ENCODE measurements at places on chromosomes 13 and 19.

GRCh38 chr19:3055741-3056416 is 6.4 kb downstream of the TLE5 start:
- DNase-seq = no peak

- no peak for DNase-seq
Measured at GRCh38 chr13:113839536-113840204, 24.2 kb downstream of the GAS6 start.

DNA sequence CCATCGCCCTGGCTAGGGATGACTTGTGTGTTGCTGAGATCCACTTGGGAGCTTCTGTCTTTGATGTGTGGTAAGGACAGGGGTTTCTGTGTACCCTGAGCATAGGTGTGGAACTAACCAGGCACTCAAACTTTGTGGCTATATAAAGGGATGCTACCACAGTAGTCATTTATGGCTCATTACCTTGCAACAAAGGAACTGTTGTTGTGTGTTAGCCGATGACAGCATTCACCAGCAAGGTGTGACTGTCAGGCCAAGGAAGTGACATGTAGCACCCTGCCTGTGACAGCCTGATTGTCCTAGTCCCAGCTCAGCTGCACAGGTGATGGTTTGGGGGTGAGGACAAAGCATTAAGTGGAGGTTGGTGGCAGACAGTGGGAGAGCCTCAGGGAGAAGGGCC is 73.6 kb downstream of the COG3 start:
- no peak for DNase-seq

GRCh38 chr13:26824581-26824980 is 64.0 kb upstream of the GPR12 start:
- no peak for DNase-seq

DNA sequence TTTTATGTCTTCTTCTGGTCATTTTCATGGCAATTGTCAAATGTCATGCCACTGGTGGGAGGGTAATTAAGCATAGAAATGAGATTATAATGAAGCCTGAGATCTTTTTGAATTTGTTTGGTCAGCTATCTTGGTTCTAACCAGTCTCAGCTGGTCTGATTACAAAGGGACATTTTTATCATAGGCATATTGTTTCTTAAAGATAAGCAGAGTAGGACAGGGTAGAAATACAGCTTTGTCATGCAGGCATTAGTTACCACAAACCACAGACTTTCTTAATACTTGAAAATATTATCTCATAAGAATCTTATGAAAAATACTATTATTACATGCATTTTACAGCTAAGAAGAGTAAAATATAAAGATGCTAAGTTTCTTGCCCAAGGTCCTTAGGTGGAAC is 1761.5 kb downstream of the PCDH9 start:
- no peak for DNase-seq
